ENCODE measurements at places on chromosomes 5 and 9.
A peak's percentile ranks its signal among the peaks of the same experiment; 100 is the strongest.

GRCh38 chr5:127867022-127867783, 164.0 kb downstream of the CCDC192 start:
- no peak for DNase-seq

- DNase-seq: no peak
Measured at GRCh38 chr9:98795295-98795955, 930 bp downstream of the ANKS6 start.

- DNase-seq: no peak
Measured at GRCh38 chr5:139670369-139671095, 22.4 kb downstream of the CXXC5 start.

DNA sequence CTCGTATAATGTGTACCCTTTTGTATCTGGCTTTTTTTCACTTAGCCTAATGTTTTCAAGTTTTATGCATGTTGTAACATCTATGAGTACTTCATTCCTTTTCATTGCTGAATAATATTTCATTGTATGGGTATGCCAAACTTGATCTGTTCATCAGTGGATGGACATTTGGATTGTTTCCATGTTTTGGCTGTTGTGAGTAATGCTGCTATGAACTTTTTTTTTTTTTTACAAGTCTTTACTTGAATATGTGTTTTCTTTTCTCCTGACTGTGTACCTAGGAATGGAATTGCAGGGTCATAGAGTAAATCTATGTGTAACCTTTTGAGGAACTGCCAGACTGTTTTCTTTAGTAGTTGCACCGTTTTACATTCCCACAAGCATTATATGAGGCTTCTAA, 52.4 kb downstream of the MTREX start:
- DNase-seq: no peak

GRCh38 chr9:26939955-26940711, 6.9 kb downstream of the PLAA start:
- no peak for DNase-seq

DNA sequence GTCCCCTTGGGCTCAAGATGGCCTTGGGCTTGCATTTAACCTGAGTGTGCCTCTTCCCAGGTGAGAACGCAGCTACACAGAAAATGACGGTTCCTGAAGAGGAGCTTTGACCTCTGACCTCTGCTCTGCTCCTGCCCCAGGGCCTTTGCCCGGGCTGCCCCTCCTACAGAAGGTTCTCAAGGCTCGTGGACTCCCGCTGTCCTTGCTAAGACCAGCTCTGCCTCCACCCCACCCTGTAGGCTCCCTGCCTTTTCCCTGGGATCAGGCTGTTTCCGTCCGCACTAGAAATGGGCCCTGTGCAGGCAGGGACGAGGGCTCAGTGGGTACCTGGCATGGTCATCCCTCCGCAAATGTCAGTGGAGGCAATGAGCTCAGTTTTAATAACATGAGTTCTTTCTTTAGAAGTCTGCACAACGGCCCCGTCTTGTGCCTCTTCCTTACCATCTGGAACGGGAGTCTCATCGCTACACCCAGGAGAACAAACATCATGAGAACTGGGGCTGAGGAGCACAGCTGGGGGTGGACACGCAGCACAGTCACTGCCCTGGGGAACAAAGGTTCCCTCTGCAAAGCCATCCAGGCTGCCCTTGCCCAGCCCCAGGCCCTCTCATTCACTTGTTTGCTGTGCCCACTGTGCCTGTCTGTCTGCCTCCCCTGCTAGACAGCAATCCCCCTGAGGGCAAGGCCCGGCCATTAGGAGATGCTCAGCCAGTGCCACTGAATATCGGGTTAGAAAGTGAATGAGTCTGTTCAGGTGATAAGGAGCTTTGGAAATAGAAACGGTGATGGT, 26.7 kb upstream of the LPCAT1 start:
- DNase-seq: no peak

DNA sequence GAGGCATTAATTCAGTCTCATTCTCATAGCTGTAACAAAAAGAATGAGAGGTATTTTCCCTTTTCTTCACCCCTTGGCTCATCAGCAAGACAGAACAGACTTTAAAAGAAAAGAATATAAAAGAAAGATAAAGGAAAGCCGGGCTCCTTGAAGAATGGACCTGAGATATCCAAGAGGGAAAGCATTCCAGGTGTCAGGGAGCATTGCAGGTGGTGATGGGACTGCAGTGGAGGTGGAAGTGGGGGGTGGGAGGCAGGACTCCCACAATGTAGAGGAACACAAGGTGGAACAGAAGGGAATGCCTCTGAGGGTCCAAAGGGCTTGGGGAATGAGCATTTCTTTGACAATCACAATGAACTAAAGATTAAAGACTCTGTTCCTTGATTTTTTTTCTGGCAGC, 10.7 kb upstream of the PUM3 start:
- no peak for DNase-seq

GRCh38 chr9:37172557-37172956, 52.2 kb downstream of the ZCCHC7 start:
- no peak for DNase-seq

DNA sequence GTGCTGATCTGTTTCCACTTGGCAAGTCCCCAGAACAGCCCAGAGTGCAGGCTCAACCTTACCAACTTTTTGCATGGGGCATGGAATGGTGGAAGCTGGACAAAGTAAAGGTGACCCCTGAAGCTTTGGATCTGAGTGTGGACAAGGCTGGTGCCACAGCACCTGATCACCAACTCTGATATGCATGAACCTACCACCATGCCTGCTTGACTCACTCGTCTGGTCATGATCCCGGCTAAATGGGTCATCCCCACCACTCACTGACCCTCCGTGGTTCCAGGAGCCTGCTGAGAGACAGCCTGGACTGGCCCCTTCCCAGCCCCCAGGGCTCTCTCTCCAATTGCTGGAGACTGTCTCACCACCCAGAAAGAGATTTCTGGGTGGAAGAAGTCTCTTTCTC, 14.4 kb upstream of the SLC22A4 start:
- DNase-seq: no peak

GRCh38 chr5:127697894-127698600, 5.1 kb upstream of the CCDC192 start:
- DNase-seq: no peak

GRCh38 chr9:86303316-86303975, 21.1 kb upstream of the ISCA1 start:
- DNase-seq: no peak

- no peak for DNase-seq
Measured at GRCh38 chr5:109767997-109768396, 78.3 kb downstream of the MAN2A1 start.

GRCh38 chr9:129287619-129288305, 109.7 kb upstream of the IER5L start:
- DNase-seq: no peak

DNA sequence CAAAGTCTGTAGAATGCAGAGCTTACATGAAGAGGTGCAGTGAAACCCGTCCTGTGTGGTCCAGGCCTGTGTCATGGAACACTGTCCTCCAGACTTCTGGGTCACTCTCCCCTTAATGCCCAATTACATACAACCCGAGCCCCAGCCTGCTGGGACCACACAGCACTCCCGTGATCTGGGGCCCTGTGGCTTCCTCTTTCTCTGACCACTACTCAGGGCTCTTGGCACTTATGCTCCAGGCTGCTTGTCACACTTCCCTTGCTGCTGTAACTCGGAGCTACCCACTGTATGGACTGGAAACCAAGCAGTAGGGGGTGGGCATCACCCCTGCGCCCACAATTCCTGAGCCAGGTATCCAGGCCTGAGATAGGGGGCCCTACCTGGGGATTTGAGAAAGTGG, 10.3 kb upstream of the IL3 start:
- DNase-seq: no peak

DNA sequence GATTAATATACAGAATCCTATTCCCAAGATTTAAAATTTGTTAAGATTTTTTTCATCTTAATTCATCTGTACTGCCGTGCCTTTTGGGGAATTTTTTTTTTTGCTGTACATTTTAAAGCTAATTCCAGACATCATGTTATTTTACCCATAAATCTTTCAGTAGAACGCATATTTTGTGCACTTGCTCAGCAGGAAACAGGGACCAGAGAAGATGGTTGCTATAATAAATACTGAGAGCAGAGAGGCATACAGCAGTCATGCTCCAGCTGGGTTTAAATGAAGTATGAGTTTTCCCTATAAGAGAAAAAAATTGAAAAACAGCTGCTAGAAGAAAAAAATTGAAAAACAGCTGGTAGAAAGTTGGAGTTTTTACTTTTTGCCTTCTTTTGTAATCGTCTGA, 196.9 kb upstream of the PUM3 start:
- DNase-seq: no peak

GRCh38 chr5:179836225-179837019, 15.7 kb downstream of the SQSTM1 start:
- no peak for DNase-seq

DNA sequence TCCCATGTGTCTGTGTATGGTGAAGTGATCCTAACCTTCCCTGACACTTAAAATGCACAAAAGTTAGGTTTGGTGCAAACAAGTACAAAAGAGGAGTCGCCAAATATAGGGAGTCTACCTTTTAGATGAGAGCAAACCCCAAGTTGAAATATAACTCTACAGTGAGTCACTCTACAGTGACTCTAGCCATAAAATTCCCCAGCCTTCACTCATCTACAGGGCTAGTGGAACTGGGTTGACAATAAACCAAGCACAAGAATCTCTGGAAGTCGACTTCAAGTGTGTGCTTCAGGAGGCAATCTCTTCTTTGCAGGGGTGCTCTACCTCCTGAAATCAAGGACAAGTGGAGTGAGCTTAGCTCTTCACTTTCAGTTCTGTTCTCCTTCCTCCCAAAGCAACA, 3.3 kb downstream of the SHISAL2B start:
- DNase-seq: no peak

GRCh38 chr5:8474569-8474930, 605.6 kb downstream of the MTRR start:
- DNase-seq: no peak

- DNase-seq: no peak
Measured at GRCh38 chr9:99137225-99137624, 32.3 kb downstream of the TGFBR1 start.

GRCh38 chr5:150356575-150357294, 762 bp upstream of the TCOF1 start:
- DNase-seq: no peak

- DNase-seq: no peak
Measured at GRCh38 chr5:180026734-180027458, 44.7 kb downstream of the RNF130 start.

- no peak for DNase-seq
Measured at GRCh38 chr5:57664700-57665099, 182.1 kb upstream of the ACTBL2 start.

- no peak for DNase-seq
Measured at GRCh38 chr5:75654693-75655295, 43.5 kb downstream of the ANKDD1B start.

- DNase-seq: peak; percentile 52
Measured at GRCh38 chr9:91421971-91422757, 1.5 kb downstream of the NFIL3 start.

DNA sequence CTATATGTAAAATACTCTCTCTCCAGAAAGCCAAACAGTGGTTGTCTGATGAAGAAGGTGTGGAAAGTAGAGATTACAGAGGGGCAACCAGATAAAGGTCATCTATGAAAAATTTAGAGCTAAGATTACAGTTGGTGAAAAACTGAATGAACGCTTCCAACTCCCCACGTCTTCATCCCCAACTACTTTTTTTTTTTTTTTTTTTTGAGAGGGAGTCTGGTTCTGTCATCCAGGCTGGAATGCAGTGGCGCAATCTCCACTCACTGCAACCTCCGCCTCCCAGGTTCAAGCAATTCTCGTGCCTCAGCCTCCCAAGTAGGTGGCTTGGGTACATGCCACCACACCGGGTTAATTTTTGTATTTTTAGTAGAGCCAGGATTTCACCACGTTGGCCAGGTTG, 64.3 kb downstream of the RAPGEF6 start:
- DNase-seq: no peak

GRCh38 chr5:150587856-150588595, 52.4 kb upstream of the SYNPO start:
- DNase-seq: no peak

- DNase-seq: peak; percentile 90
Measured at GRCh38 chr5:142548739-142549275, 137.1 kb downstream of the FGF1 start.

DNA sequence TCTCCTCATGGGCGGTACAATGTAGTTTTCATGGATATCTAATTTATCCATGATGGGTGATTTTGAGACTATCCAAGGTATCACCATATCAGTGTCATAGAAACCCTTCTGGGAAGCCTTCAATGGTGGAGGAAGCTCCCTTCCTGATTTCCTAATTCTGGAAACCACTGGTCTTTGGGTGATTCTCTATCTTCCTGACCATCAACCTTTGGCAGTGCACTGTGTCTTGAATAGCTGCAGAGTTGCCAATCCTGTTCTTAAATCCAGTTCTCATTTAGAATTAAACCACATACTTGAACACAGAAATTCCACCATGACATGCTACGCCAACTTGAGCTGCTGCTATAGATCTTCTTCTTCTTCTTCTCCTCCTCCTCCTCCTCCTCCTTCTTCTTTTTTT, 161.7 kb upstream of the KLF9 start:
- no peak for DNase-seq

DNA sequence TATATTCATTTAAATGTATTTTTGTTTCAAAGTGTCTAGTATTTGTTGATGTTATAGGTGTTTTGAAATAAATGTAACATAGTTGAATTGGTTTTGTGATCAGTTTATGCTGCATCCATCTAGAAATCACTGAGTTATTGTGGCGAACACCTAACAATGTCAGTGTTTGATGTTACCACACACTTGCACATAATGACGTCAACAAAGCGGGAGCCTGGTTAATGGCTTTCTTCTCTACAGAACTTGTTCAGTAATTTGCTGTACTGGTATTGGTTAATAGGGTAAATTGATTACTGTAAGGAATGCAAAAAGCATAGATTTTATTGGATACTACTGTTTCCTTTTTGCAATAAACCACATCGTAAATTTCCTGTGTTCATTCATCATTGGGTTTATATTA, 133.0 kb downstream of the ATG10 start:
- DNase-seq: no peak

DNA sequence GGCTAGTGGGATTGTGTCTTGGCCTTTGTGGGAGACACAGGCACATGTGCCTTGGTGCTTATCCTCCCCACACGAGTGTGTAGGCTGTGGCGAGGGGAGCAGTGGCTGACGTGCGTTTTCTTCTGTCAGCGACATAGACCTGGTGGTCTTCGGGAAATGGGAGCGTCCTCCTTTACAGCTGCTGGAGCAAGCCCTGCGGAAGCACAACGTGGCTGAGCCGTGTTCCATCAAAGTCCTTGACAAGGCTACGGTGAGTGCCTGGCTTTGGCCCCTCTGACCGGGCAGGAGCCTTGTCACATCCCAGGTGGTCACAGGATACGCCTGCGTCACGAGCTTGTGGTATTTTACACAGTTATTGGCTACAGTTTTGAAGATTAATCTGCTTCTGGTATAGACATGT, 26.4 kb downstream of the TENT4A start:
- no peak for DNase-seq

- no peak for DNase-seq
Measured at GRCh38 chr5:174911118-174911517, 186.7 kb downstream of the MSX2 start.

GRCh38 chr5:92561411-92561959, 1019.5 kb downstream of the NR2F1-AS1 start:
- DNase-seq: no peak

DNA sequence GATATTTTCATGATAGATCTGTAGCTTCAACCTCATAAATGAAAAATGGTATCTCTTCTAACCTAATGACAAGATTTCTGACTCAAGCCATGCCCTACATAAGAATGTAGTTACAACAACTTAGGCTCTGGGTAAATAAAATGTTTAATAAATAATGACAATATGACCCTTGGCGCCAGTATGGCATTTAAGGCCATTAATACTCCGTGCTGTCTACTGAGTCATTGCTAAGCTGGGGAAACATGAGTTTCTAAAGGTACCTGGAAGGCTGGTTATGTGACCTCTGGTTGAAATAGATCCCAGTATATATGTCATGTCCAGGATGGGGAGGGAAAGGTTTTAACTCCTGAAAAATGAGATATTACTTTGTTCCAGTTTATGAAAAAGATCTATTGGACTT, 58.0 kb upstream of the CEMIP2 start:
- DNase-seq: no peak
